Hypothalamus (tissue), 51 donors: ENCODE measurements at places on chromosomes 4 and X.

DNA sequence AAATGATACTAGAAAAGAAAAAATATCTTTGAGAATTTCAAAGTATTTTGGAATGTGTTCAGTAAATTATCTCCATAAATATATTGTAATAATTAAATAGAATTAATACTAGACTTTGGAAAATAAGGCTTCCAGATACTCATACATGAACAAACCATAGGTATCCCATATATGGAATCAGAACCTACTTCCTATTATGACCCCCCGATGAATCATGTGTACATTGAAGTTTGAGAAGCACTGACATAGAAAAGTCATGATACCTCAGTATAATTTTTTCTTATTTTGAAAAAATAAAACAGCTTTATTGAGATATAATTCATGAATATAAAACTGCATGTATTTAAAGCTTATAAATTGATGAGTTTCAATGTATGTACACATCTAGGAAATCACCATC, 27.2 kb upstream of the SMARCA5 start:
- no peak for DNase-seq

- DNase-seq: no peak
Observed at GRCh38 chr4:30722359-30723200, 2.4 kb downstream of the PCDH7 start.

DNA sequence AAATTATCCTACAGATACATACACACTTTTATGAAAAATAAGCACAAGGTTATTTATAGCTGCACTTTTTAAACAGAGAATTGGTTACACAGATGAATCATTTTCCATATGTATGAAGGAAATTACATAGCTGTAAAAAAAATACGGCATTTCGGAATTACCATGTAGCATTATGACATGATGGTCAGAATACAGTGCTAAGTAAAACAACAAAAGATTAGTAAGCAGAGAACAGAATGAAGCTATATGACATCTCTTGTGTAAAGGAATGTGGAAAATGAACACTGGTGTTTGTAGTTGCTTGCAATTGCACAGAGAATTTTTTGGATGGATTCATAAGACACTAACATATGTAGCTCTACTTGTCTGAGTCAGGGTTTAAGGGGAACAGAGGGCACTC, 1222.0 kb upstream of the PRKX start:
- no peak for DNase-seq

- DNase-seq: no peak
Observed at GRCh38 chrX:8278557-8278956, 107.5 kb upstream of the VCX2 start.

DNA sequence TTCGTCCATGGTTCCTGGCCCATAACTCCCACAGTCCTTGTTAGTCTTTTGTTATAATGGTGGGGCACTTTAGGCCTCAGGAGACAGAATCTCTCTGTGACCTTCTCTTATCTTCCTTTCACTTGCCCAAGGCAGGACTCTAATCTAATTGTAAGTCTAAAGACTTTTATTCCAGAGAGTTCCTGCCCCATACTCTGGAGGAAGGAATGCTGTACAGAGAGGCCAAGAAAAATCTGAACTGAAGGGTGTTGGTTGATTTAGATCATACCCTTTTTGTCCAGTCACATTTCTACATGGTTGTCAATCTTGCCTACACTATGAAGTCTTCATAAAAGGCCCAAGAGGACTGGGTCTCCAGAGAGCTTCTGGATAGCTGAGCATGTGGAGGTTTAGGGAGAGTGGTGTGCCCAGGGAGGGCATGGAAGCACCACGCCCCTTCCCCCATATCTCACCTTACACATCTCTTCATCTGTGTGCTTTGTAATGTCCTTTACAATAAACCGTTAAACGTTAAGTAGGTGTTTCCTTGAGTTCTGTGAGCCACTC, 84.5 kb downstream of the AFF1 start:
- DNase-seq: no peak

DNA sequence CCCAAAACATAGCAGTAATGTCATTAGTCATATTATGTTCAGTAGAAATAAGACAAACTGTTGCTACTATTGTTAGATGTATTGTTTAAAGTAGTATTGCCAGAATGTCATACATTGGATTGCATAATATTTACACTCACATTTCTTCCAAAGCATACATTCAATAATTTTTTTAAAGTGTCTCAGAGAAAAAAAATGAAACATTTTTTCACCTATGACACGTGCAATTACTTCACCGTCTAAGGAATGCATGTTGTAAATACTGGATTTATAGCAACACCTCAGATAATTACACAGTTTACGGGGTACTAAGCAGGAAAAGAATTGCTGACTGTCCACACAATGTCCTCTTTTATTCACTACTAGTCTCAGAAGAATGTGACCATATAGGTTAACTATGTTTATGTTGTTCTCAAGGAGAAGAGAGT, 162.1 kb downstream of the PCDH18 start:
- DNase-seq: no peak

- no peak for DNase-seq
Observed at GRCh38 chr4:26213317-26213716, 107.5 kb upstream of the RBPJ start.

DNA sequence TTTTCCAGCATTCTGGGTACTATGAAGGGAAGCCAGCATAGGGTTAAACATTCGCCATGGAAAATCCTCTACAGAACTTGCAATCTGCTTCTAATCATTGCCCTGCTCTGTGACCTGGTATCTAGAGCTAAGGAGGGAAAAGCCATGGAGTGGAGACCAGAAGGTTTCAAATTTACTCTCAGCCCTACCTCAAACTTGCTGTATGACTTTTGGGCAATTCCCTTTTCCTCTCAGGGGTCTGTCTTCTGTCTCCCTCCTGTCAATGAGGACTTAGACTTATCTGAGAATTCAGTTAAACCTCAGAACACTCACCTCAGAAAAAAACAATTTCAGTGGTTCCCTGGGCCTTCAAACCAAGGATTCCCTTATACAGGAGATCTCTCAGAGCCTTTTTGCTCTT, 29.1 kb downstream of the ARHGEF9 start:
- no peak for DNase-seq

DNA sequence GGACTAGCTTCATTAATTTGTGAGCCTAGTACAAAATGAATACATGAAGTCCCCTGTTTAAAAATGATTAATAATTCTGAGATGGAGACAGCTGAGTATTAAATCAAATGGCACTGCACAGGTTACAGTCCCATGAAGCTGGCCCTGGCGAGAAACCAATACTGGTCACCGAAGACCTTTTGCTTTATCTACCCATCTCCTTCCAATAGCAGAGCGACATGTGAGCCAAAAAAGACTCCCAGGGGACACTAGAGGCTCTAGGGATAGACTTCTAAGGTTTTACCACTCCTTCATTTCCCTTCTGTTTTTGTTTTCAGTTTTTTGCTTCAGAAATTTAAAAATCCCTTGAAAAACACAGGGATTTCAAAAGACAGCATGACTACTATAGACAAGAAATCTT, 97.0 kb upstream of the CCSER1 start:
- no peak for DNase-seq

DNA sequence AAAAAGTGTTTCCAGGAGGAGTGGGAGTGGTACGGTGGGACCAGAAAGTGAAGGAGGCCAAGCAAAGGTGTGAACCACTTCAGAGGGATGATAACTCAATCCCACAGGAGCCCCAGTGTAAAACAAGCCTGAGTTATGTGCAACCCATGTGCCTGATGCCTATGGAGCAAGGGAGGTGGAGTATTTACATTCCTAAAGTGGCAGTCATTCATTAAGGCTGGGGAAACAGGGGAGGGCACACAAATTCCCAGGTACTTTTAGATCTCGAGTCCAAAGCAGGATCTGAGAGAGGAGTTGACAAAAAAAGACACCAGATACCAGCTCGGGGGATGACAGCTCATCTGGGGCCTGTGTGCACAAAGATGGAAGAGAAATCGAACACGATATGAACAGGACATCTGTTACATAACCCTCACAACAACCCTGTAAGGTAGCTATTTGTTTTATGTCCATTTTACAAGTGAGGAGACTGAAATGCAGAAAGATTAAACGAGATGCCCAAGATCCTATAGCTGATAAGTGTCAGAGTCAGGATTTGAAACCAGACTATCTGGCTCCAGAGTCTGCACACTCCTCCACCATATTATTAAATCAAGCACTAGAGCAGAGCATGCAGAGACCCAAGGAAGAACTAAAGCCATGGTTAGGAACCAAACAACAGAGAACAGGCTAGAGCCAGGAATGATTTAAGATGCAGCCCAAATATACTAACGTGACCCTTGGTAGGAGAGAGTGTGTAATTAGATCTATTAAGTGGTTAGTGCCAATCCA, 91.9 kb upstream of the MAPK10 start:
- no peak for DNase-seq

DNA sequence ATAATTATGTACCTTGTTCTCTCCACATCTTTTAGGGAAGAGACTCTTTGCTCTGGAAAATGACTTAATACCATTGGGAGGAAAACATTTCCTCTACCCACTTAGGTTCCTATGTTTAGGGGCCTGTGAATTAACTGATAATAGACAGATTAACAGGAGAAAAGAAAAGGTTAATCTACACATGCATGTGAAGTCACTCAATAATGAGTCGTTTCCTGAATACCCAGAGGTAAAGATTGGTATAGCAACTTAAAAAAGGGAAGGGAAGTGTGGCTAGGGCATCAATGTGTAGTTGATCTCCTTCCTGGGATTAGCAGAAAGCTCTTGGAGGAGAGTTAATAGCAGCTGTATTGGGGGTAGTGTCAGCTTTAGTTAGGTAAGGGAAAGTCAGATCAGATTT, 419.5 kb upstream of the ATOH1 start:
- DNase-seq: no peak

GRCh38 chrX:74421036-74421739, at the start of gene SLC16A2:
SLC16A2 (plus strand) TSS chrX:74421493; CDS start chrX:74421638, 145 bp downstream.
- peak; percentile 61 for DNase-seq

- no peak for DNase-seq
Observed at GRCh38 chrX:124256216-124256615, 76.2 kb upstream of the TEX13D start.

DNA sequence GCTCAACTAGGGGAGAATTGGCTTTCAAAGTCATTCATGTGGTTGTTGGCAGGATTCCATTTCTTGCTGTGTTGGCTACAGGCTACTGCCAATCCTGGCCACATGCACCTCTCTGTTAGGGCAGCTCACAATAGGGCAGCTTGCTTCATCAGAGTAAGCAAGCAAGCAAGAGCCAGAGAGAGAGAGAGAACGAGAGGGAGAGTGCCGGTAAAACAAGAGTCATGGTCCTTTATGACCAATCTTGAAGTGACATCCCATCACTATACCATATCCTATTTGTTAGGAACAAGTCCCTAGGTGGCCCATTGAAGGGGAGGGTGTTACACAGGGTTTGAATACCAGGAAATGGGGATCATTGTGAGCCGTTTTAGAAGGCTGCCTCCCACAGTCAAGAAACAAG, 33.0 kb upstream of the TLR2 start:
- peak; percentile 30 for DNase-seq

DNA sequence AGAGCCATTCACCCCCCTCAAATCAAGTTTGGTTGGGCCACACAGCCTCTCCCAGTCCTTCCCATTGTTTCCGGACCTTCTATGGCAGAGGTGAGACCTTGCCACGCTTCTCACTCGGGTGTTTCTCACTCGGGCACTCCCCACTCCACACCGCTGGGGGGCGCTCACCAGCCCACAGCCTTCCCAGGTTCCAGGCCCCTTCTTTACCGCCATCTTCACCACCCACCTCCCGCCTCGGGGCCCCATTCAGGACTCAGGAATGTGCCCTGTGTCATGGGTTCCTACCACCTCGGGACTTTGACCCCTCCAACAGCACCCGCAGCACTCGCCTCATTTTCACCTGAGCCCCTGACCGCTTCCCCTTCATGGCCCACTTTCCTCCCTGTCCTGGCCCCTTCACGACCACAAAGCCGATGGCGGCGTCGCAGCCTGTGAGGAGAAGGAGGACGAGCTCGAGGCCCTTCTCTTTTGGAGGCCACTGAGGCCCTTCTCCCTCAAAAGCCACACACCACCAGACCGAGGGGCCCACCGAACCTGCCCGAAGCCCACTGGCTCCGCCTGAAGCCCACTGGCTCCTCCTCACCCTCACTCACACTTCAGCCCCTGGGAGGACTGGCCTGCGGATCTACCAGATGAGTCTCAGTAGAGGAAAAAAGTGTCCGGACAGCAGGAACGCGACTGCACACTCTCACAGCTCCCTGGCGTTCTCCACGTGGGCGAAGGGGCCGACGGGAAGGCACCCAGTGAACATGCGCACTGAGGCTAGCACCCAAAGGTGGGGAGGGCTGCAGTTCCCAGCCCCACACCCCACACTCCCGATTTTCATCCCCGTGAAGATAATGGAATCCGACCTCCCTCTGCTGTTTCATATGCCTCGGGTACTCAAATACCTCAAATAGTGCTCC, at the start of gene PAGE1:
PAGE1 (minus strand) TSS at position 709 of the 905 bp plus-strand sequence. CDS start 1,214 bp downstream, outside the sequence.
- DNase-seq: no peak

DNA sequence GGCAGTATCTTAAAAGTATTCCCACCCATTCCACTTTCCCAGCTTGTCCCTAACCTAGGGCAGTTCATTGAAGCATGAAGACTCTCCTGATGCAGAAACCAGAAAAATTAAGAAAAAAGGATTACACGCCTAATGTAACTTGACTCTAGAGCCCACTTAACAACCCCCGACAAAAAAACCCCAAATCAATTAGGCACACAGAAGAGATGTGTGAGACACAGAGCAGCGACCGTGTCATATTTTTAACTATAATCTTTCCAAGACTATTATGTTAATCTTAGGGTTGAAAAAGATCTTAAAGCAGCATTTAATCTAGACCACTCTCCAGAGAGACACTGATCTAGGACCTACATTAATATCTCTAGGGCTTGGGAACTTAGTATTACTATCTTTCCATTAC, 1.3 kb downstream of the YTHDC1 start:
- DNase-seq: no peak

GRCh38 chr4:32824336-32824735, 2104.2 kb downstream of the PCDH7 start:
- no peak for DNase-seq

DNA sequence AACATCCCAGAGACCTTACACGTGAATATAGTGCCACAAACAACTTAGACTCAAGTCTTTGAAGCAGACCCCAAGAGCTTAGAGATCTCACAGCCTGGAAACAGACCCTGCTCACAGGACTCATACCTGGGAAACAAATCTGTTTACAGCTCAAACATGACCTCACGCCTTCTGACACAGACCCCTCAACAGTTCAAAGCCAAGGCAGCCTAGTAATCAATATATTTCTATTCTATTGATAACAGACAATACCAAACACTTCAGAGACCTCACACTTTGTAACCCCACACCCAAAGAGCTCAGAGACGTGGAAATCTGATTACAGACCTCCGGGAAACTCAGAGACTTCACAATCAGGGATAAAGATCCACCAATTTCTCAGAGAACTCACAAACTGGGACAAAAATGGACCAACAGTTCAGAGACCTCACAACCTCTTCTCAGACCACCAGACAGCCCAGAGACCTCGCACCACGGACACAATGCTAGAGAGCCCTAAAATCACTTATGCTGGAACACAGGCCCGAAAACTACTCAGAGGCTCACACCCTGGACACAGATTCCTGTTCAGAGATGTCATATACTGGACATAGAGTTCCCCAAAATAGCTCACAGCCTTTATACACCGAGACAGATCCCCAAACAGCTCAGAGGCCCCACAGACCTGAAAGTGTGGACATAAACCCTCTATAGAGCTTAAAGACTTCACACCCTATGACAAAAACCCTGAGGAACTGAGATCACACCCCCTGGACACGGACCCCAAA, 14.8 kb downstream of the SUV39H1 start:
- no peak for DNase-seq
